ENCODE measurements at places on chromosomes 3 and 15.
A peak's percentile ranks its signal among the peaks of the same experiment; 100 is the strongest.

GRCh38 chr3:42489116-42489936, 13.1 kb upstream of the VIPR1 start:
- DNase-seq = no peak

GRCh38 chr3:74883690-74884089, 269.2 kb upstream of the CNTN3 start:
- DNase-seq = no peak

DNA sequence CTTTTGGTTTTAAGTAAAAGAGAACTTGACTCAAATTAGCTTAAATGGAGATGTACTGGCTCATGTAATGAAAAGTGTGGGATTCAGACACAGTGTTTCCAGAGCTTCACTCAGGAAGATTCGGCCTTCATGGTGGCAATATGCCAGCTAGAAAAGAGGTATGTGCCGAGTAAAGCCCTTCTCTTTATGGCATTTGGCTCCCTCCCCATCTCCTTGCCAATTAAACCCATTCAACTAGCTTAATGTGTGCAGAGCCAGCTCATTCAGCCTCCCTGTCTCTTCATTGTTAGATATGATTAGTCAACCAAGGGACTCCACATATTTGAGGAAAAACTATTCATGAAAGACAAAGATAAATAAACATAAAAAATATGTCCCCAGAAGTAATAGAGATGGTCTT, 15.0 kb upstream of the TRANK1 start:
- DNase-seq = no peak

DNA sequence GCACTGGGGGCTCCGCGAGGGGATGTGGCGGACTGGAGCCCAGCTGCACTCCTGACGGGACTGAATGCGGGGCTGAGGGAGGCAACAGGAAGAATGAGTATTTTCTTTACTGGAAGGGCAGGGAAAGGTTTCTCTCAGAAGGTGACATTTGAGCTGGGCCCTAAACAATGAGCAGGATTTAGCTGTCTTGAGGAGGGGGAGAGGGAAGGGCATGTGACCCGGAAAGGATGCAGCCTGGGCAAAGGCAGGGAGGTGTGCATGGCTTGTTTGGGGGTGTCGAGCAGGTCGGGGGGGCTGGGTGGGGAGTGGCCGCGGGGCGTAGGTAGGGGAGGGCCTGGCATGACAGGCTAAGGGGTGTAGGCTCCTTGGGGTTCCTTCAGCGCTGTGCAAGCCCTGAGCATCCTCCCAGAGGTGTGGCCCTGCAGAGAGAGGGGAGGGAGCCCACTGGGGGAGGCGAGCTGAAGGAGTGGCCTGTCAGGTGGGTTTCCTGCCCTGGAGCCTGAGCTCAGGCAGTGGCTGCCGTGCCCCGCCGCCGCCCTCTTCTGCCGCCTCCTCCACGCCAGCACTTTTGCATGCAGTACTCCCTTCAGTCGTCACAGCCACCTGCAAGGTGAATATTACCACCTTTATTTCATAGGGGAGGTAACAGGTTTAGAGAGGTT, 17.2 kb upstream of the ANKDD1A start:
- peak; percentile 91 for DNase-seq

DNA sequence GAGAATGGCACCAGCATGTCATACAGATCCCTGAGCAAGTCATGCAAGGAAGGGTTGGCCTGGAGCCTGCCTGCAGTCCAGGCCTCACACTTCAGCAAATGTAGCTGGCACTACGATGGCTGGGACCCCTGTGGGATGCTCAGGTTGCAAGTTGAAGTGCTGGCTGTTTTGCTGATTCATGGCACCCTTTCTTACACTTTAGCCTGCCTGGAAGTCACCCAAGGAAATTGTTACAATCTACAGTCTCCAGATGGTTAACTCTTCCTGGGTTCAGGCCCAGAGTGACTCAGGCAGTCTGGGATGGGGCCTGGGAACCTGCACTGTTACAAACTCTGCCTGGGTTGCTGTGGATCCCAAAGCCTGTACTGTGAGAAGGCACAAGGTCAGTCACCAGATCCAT, 91.0 kb upstream of the SLC6A11 start:
- no peak for DNase-seq

GRCh38 chr3:155938409-155938808, 68.0 kb downstream of the GMPS start:
- DNase-seq = no peak

GRCh38 chr15:84878504-84878903, 6.0 kb upstream of the SLC28A1 start:
- peak; percentile 62 for DNase-seq

DNA sequence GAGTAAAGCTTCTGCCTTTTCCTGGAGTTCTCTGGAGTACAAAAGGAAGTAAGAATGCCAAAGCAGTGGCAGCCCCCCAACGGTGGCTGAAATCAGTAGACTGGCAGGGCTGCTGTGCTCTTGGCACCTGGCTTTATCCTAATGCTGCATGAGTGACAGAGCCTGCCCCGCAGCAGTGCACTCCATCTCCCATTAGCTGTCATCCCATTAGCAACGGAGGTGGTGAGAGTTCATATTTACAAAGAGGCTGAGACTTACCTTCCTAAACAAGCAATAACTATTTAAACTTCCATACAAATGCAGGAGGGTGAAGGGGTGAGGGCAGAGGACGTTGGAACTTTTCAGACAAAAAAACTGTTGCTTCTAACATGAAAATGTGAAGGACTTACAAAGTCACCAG, 51.9 kb downstream of the SERPINI1 start:
- no peak for DNase-seq

DNA sequence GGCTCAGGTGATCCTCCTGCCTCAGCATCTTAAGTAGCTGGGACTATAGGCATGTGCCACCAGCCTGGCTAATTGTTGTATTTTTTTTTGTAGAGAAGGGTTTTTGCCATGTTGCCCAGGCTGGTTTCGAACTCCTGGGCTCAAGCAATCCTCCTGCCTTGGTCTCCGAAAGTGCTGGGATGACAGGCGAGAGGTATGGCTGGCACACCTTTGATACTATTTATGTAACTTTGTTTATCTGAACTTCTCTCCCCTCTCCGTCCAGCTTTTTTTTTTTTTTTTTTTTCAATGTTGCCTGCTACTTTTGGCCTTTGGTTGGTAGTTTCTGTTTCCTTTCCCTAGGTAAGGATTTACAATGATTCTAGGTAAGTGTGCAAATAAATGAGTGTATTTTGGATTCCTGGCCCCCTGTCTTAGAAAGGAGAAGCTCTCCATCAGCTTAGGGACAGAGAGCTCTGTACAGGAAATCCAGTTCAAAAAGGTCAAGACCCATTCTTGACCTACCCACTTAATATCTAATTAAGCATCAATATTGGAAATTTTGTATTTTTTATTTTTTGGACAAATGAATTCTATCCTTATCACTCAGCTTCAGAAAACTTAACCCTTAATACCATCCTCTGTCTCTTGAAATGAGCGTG, 6.8 kb downstream of the ARL6IP5 start:
- peak; percentile 25 for DNase-seq

GRCh38 chr3:24270204-24270691, 224.4 kb downstream of the THRB start:
- no peak for DNase-seq

GRCh38 chr3:143590660-143591059, 257.6 kb downstream of the SLC9A9 start:
- no peak for DNase-seq

GRCh38 chr3:186354100-186354499, 7.9 kb downstream of the DGKG start:
- no peak for DNase-seq

DNA sequence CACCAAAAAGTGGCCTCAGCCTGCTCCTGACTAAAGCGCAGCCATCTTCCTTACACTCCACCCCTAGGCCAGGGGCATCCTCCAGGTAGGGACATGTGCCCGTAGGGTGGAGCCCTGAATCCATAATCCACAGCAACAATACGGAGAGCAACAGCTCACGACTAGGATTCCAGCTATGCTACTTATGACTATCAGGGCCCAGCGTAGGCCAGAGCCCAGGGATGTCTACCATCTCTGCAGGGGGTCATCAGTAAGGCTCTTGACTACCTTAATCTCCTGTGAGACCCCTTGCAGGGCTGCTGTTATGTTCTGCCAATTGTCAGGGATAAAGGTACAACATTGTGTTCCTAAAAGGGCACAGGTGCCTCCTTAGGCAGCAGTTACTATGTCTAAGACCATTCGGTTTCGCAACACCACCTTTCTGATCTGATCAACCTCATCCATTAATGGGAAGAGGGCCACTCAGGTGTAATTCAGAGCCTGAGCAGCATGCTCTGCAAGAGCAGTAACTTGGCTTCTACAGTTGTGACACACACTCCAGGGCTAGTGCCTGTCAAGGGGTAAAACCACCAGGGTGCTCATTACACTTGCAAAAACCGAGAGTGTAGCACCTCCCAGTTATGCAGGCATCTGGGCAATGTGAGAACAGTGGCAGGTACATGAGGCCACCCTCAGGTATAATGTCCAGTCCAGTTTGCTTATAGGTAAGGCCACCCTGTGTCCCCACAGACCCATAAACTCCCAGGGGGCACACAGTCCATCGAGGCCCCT, 11.0 kb downstream of the CCRL2 start:
- no peak for DNase-seq

- DNase-seq = no peak
Observed at GRCh38 chr15:80873366-80873952, 94.3 kb downstream of the CEMIP start.

Data from activated CD4-positive, alpha-beta T cell treated with anti-CD3 and anti-CD28 coated beads, Interleukin-2, amount 50 U/mL, for 16 hours (primary cell).